CD8-positive, alpha-beta memory T cell (primary cell): ENCODE measurements at places on chromosomes 12 and 14.

GRCh38 chr12:88944397-88944796 lies 364.1 kb upstream of the KITLG start:
- DNase-seq: no peak

DNA sequence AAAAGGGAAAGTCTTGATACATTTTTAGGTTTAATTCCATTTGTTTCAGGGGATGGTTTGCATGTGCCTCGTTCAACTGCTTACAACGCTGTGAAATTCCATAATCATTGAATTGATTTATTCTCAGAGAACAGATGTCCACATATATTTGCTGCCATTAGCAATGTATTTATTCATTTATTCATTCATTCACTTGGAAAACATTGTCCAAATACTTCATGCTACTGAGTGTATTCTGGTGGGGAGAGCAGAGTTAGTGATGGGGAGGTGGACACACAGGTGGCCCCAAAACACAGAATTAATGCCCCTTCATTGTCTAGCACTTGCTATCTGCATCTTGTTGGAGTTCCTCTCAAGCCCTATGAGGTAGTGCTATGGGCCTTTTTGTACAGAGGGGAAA lies 141.2 kb upstream of the PARP11 start:
- DNase-seq: no peak

DNA sequence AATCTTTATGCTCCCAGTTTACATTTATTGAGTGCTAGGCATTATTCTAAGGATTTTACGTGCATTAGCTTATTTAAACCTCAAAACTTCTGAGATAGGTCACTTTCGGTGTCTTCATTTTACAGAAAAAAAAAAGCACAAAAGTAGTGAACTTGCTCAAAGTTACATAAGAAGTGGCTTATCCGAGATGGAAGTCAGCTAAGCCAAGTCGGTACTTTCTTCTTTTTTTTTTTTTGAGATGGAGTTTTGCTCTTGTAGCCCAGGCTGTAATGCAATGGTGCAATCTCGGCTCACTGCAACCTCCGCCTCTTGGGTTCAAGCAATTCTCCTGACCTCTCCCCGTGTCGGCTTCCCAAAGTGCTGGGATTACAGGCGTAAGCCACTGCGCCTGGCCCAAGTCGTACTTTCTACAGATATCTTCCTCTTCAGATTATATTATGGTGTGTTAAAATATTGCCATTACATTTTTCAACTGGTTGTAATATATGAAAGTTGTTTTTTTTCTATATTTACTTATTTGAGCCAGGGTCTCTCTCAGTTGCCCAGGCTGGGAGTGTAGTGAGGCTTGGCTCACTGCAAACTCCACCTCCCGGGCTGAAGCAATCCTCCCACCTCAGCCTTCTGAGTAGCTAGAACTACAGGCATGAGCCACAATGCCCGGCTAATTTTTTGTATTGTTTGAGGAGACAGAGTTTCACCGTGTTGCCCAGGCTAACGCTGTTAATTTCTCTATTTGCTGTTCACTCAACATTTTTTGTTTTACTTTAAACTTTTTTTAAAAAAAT lies 8.9 kb downstream of the DPPA3 start:
- no peak for DNase-seq

DNA sequence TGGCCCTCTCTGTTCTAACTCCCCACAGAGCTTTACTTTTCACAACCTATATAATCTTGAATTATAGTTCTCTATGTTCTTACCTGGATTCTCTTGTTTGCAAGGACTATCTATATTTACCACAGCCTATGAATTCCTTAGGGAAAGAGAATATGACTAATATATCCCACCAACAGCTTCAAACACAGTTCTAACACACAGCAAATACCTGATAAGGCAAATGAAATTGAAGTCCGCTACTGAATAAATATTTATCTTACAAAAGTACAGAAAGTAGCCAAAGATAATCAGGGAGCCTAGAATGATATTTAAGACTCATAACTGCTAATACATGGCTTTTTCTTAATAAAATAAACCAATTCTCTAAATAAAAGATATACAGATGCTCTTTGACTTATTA lies 165.1 kb downstream of the C12orf42 start:
- no peak for DNase-seq

DNA sequence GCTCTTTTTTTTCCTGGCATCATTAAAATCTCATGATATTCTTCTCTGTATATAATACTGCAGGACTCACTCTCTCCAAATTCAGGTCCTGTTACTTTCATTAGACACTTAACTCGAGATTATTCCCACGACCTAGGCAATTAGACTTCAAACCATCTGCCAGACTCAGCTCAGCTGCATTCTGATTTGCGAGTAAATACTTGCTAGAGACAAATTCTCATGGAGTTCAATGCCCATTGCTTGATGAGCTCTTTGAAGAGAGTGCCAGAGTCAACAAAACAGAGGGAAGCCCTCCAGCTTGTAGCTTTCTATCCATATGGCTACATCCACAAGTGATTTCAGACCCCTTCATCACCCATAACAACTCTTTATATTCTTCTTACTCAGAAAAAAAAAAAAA lies 88.3 kb downstream of the GTF2A1 start:
- DNase-seq: no peak

DNA sequence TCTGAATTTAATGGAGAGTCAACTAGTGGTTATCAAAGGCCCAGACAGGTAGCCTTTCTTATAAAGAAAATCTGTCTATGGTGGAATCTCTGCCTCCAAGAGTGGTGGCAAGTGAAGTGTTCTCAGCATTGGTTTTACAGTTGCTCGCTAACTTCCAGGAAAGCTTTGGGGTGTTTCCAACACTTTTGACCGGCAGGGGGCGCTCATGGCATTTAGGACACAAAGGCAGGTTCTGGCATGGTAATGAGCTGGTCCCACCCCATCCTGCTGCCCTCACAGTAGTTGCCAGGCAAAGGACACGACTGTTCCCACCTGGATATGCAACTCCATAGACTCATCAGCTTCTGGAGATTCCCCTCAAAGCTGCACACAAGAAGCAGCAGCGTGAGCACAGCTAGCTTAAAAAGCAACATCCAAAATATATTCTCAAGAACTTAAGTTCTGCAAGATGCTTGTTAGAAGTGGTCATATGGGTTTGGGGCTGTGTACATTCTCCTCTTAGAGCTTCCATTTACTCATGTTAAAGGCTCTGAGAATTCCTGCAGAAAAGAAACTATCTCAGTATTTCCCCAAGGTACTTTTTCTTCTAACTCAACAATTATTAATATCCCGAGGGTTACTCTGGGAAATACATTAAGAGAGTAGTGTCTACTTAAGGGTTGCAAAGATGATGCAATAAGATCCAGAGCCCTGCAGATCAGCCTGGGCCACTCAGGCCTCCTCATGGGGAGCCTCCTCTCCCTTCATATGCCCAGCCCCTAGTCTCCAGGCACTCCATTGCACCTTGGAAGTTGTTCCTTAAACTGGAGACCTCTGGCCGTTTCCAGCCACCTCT lies 14.8 kb downstream of the PROX2 start:
- DNase-seq: peak; percentile 82

DNA sequence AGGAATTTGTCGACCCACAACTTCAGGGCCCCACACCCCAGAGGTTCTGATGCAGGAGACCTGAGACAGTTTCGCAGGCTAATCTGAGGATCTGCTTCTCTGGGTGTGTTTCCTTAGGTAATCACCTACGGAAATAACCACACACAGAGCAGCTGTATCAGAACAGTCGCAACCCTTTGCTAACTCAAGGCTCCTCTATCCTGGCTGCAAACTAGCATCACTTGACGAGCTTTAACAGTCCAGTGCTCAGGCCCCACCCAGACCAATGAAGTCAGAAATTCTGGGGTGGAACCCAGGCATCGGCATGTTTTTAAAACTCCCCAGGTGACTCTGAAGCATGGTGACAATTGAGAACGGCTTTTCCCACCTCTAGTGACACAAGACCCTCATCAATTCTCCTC lies 20.7 kb downstream of the SLC7A7 start:
- no peak for DNase-seq

GRCh38 chr14:33834466-33835260 lies 116.2 kb downstream of the EGLN3 start:
- DNase-seq: no peak

DNA sequence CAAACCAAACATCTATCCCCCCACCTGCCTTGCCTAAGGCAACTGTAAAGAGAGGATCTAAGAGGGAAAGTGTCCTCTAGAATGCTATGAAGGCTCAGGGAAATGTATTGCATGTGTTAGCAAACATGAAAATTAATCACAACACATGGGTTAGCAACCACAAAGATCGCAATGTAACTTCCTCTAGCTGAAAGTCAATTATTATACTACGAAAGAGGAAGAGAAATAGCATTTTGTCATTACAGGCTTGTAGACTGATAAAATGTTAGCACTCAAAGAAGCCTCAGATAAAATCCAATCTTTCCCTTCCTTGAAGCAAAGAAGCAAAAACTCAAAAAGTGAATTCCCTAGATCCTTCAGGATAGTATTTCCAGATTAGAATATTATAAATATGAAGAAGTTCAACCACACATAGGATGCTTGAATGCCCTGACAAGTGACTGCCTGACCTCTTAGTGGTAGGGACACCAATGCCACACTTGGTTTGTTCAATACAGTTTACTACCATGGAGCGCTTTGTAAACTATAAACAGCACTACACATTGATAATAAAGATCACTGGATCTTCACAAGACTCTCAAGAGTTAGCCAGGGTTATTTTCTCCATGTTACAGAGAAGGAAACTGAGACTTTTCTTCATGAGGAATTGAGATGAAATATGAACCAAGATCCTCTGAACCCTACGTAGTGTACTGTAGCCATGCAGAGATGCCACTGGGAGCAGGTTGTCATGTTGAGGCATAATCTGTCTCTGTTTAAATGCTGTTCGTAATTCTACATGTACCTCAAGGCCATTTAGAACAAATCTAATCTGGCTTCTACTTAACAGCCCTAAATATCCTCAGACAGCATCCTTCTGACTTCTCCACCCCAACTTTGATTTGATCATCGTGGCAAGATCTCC lies 100.7 kb downstream of the ITPR2 start:
- DNase-seq: no peak

DNA sequence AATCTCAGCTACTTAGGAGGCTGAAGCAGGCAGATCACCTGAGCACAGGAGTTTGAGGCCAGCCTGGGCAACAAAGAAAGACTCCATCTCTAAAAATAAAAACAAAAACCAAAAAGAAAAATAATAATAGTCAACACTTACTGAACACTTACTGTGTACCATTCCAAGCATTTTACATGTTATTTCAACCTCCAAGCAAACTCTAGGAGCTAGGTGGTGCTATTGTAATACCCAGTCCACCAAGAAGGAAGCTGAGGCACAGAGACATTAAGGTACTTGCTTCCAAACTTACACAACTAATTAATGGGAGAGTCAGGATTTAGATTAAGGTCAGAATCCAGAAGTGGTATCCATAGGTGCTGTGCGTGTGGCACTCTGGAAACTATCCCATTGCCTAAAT lies 13.7 kb upstream of the OR6J1 start:
- no peak for DNase-seq

- DNase-seq: no peak
These were observed 3.1 kb upstream of the MDM2 start for GRCh38 chr12:68804657-68805591.

DNA sequence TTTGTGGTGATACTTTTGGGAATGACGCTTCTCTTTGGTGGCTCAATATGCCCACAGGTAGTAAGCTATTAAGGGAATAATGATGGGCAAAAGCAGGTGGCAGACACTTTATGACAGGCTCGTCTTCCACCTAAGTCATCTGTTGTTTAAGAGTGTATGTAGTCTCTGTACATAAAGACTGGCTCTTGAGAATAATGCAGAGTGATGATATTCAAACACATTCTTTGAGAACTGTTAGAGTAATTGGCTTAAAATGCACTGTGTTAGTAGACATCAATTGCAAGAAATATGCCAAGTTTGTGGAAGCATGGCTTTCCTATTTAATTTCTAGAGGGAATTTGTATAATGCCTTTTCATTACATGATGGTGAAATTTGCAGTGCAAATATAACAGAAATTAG lies 694.8 kb upstream of the MIS18BP1 start:
- no peak for DNase-seq

GRCh38 chr12:54131641-54132280 lies 57.0 kb downstream of the SMUG1 start:
- no peak for DNase-seq

- no peak for DNase-seq
These were observed 22.4 kb upstream of the P2RX4 start for GRCh38 chr12:121187501-121187900.

DNA sequence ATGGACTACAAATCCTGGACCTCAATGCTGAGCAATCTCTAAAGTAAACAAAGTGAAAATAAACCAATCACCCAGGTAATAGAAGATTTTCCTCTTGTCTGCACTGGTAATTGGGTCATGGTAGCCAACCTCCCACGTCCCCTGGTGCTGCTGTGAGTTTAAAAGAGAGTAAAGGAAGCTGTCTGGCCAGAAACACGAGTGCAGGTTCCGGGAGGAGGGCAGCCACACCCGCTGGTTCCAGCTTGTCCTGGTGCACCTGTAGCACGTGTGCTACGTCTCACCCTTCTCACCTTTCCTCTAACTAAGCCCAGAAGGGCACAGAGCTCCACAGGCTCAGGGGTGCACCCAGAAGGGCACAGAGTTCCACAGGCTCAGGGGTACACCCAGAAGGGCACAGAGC lies 5.4 kb downstream of the CRACR2A start:
- DNase-seq: peak; percentile 34

- no peak for DNase-seq
These were observed 75.0 kb downstream of the ACADS start for GRCh38 chr12:120800665-120801064.

DNA sequence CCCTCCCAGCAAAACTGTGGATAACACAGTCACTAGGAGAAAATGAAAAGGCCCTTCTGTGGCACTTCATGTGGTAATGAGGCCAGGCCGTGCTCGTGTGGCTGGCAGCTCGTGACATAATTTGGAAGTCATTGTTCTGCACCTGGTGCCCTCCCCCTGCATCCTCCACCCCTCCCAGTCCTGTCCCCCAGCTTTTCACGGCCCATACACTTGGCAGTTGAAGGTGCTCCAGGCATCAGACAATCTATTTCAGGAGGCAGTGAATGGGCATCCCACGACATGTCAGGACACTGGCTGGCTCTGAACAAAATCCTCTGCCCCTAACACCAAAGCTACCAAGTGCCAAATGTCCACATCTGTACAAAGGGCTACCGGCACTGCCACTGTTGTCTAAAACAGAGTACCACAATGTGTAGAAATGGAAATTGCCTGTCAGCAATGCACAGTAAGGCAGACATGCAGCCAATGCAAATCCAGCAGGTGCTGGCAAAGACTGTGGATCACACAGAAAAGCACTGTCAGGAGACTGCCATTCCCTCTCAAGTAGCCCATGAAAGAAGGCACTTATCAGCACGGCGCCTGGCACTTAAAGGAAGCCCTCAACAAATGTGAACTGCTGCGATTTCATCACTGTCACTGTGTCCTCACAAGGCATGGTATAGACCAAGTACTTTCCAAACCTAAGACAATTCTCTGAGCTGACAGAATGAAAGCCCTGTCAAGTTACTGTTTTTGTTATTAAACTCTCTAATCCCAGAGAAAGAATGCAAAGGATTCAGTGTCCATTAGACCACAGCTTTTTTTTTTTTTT lies 39.1 kb downstream of the CORO1C start:
- no peak for DNase-seq

DNA sequence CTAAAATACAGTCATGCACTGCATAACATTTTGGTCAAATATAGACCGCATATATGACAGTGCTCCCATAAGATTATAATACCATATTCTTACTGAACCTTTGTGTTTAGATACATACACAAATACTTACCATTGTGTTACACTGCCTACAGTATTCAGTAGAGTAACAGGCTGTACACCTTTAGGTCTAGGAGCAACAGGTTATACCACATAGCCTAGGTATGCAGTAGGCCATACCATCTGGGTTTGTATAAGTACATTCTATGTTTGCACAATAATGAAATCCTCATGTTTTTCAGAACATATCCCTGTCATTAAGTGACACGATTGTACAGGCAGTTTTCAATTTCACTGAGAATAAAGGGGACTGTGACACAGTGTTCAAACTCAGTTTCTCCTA lies 22.3 kb downstream of the KDM5A start:
- DNase-seq: no peak
